A172 (cell line): ENCODE measurements at places on chromosomes 2 and 18. TPM values are rescaled to one million over a fixed set of nuclear protein-coding genes. Genes with fewer than 3 reads are reported as not detected.
A peak's percentile ranks its signal among the peaks of the same experiment; 100 is the strongest.

DNA sequence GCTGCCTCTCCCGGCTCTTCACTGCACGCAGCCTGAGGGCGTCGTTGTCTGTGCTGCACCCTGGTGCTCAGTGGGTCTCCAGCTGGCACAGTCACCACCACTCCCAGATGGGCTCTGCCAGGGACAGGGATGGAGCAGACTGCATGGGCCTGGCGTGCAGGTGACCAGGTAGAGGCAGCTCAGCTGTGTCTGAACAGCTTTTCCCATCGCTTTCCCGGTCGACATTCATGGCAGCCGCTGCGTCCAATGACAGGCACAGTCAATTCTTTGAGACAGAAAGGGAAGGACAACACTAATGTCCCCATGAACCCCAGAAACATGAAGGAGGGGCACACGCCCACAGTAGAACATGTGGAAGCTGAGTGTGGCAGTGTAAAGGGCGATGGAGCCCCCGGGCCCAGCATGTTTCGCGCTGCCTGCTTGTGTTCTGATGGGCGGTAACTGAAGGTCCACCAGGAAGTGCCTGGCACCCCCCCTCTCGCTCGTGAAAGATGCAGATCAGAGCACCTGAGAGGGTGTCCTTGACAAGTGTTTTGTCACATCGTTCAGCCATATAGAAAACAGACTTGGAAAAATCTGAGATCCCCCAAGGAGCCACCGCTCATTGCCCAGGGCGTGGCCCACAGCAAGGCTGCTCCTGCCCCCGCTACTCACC lies 122.4 kb downstream of the NFATC1 start:
- no peak for DNase-seq

GRCh38 chr18:75209129-75209950 lies at the start of gene PTGR3:
TSS of gene PTGR3 (minus strand) at chr18:75209139. CDS start at chr18:75209058, 81 bp downstream.
- peak; percentile 59 for DNase-seq

GRCh38 chr2:8597559-8598225 lies 84.2 kb upstream of the ID2 start:
- DNase-seq = no peak

DNA sequence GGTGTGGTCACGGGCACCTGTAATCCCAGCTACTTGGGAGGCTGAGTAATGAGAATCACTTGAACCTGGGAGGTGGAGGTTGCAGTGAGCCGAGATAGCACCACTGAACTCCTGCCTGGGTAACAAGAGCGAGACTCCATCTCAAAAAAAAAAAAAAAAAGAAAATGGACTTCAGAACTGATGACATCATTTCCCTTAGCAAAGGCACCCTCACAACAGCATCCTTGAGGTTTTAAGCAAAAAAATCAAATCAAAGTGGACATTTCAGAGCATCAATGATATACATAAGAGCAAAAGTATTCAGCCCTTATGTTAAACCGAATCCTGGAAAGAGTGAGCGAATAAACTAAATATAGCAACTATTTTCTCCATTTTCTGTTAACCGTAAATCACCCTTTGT lies 45.3 kb downstream of the EPB41L3 start:
- DNase-seq = no peak

DNA sequence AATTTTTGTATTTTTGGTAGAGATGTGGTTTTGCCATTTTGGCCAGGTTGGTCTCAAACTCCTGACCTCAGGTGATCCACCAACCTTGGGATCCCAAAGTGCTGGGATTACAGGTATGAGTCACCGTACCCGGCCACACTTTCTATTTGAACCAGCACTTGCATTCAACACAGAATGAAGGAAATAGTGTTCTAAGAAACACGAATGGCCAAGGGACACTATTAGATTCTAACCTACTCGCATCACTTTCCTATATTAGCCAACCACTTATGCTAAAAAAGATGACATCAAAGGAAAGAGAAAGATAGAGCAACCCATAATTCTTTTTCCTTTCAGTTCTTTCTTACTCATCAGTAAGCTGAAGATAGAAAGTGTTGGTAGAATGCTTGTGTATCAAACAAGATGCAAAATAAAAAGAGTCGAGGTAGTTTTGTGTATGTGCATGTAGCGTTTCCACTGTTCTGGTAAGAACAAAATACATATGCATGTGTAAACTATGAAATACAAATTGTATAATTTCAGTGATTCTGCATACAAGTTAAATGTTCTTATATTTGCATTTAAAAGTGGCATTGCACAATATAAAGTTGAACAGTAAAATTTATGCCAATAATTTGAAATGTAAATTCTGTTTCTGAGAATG lies 247.6 kb downstream of the CDCA7 start:
- no peak for DNase-seq

- DNase-seq = no peak
Measured at GRCh38 chr2:121838551-121838950, 83.1 kb downstream of the TSN start.

DNA sequence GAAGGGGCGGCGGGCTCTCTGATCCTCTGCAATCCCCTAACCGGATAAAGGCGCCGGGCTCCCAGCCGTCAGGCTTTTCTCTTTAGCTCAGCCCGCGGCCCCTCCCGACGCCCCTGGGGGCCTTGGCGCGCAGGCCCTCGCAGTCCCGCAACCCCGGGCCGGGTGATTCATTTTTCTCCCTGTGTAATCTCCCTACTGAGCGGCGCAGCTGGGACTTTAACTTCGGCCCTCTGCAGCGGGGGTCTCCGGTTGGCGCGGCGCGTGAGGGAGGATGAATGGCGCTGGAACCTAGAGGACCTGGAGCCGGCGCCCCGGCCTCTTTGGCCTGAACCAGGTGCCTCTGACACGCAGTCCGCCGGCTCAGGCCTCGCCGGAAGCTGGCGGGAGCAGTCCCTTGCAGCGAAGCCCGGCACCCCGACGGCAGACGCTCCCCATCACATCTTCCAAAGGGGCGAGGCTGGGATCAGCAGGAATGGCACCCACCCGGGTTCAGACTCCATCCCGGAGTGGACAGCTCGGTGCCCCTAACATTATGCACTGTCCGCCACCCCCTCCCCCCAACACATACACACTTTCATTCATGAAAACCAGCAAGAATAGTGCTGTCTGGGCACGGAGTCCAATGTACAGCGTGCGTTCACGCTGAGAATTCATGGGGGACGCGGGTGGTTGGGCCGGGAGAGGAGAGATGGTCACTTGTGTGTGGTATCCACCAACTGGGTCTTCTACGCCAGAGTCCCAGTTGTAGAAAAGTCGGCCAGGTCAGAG lies 1.2 kb downstream of the CNGA3 start:
- no peak for DNase-seq

- no peak for DNase-seq
Measured at GRCh38 chr2:125543968-125544514, 1111.9 kb upstream of the GYPC start.

DNA sequence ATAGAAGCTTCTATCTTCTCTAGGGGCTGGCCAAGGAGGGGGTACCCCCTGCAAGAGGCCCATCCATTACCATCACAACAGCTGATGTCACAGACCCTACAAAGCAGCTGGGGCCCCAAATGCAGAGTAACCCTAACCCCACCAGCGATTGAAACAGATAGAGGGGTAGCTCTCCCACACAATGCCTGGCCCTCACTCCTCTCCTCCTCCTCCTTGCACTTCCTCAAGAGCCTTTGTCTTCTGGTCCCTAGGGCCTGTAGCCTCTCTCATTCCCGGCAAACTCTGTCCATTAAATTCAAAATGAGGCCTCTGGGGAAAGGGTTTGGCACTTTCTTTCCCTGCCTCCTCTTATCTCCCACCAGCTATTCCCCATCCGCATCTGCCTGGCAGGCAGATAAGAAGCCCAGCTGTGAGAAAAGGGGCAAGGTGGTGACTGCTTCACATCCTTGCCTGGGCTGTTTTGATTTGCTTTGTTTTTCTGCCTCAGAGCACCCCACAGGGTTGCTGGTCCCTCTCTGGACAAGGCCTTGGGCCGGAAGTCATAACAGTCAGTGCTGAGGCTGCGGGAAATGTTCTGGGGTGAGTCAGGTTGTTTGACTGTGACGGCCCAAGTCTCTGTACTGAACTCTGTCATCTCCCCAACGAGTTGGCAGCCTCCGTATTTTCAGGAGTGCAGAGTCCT lies 26.1 kb upstream of the CYP26B1 start:
- no peak for DNase-seq

DNA sequence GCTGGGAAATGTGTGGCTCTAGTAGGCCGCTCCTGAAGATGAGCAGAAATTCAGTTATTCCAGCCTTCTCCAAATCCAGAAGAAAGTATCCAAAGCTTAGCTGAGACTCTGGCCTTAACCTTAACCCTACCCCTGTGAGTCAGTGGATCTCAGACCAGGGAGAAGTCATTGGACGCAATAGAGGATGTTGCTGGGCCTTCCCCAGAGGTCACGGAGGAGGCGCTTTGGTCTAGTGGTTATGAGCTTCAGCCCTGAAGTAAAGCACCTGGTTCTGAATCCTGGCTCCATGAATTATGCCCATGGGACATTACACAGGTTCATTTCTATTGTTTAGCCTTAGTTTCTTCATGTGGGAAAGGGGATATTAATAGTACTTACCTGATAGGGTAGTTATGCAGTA lies 24.0 kb downstream of the PKDCC start:
- DNase-seq = no peak

DNA sequence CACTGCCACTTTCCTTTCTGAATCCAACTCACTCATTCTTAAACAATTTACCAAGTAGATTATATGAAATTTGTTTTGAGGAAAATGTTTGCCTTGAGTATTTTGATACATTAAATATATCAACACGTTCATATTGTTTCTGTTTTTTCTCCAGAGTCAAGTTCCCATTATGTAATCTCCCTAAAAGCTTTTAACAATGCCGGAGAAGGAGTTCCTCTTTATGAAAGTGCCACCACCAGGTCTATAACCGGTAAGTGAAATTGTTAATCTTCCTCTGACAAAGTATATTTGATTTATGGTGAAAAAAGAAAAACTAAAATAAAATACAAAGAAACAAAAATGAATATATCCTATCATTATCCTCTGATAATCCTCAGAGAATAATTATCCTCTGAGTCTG lies 838.6 kb downstream of the MBD2 start:
- no peak for DNase-seq

DNA sequence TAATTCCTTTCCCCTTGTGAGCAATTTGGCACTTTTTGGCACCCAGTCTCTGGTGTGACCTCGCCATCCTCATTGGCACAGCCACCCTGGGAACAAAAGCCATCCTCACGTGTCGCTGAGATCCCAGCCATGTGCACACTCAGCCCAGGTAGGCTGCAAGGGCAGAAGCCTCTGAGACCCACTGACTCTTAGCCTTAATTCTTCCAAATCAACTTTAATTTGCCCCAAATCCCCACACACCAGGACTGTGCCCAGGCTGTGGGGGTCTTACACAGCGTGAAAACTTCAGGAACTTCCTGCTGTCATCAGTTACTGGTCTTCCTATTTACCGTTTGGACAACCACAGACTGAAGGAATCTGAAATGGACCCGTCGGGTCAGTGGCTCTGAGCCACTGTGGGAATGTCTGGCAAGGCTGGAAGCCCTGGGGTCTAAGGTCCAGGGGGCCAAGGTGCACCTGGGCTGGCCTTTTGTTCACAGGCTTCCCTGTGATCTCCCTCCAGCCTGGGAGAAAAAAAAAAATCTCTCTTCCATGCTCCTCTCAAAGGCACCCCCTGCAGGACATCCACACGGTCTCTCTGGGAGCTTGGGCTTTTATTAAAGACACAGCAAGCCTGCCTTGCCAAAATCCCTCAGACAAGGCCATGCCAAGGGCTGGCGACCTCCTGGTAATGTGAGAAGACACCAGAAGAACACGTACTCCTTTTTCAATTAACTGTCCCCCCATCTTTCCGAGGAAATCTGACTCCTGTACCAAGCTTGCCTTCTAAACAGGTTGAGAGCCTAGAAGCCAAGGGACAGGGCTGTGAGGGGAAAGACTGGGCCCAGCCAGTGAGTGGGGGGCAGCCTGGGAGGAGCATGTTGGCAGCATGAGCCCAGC lies 42.1 kb upstream of the LAPTM4A start:
- peak; percentile 81 for DNase-seq

GRCh38 chr2:39158351-39158750 lies 37.5 kb upstream of the SOS1 start:
- DNase-seq = no peak

DNA sequence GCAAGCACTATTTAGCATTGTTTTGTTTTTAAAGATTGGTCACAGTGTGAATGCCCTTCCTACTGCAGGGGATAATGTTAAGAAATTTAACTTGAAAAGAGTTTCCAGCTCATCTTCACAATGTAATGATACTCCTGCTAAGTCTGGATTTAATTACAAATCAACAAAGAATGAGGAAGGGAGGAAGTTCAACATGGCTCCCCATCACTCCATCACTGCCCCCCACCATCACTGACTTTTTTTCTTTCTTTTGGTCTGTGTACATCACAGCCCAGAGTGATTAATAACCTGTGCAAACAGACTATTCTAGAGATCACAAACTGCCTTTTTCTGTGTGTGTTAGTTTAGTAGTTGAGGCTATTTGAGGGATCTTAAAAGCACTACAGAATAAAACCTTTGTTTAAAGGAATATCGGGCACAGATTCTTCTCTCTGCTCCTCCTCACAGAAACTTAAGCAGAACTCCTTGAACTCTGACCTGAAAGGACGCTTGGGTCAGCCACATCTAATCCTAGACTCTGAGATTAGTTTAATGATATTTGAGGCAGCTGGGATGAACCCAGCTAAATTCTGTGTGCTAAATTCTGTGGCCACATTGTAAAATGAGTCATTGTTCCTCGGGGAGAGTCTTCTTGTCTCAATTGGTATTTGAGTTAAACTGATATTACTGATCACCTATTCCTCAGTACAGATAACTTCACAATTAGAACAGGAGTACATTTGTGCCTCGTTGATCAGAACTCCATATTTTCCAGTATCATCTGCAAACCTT lies 47.8 kb downstream of the SATB2 start:
- no peak for DNase-seq

DNA sequence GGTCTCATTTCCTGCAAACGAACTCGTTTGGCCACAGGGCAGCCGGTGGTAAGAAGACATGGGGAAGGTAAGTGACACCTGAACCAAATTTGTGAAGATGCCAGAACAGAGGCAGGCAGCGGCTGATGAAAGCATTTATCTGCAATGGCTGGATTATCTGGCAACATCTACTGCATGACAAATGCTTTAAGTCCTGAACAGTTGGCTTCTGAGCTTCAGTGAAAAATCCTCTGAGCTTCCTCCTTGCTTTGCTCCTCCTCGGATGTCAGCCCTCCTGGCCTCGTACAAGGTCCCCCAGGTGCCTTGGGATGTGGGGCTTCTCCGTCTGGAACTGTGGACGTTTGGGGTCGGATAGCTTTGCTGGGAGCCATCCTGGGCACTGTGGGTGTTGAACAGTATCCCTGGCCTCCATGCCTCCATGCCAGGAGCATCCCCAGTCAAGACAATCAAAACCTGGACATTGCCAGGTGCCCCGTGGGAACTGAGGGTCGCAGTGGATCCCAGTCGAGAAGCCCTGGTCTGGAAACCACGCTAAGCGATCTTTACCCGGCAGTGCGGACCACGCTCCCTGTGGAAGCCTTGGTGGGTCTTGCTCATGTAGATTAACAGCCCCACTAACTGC lies 49.3 kb downstream of the KCNG2 start:
- no peak for DNase-seq

The RAMP1 gene
- total RNA-seq = 32.4 and 35.2 TPM in 2 replicates

The SNED1 gene
- 2.5 and 5.2 TPM in 2 replicates for total RNA-seq

The CDH2 gene
- total RNA-seq = 254 and 285 TPM in 2 replicates

The NOSTRIN gene
- 1.6 TPM in 1 of 2 replicates, not detected in the other for total RNA-seq

The PRKAG3 gene
- not detected in 2 replicates for total RNA-seq

The TNFAIP6 gene
- total RNA-seq = 0.21 and 2.0 TPM in 2 replicates

The APCDD1 gene
- not detected in 2 replicates for total RNA-seq

The ABCB11 gene
- total RNA-seq = not detected in 2 replicates
